ENCODE measurements at places on chromosomes 4 and X.

- DNase-seq = no peak
Measured at GRCh38 chrX:55484948-55485347, 4.7 kb downstream of the USP51 start.

DNA sequence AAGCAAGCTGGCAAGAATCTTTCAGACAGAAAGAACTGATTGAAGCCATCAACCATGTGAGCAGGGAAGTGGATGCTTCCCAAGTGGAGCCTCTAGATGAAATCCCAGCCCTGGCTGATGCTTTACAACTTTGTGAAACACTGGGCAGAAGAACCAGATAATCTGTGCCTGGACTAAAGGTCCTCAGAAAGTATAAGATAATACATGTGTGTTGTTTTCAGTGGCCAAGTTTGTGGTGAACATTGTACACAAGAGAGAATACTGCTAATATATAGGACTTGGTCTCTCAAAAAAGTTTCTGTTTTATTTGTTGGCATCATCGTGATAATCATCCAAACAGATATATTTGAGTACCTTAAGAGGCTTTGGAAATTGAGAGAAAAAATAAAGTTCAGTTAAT is 1367.8 kb upstream of the IGFBP7 start:
- DNase-seq = no peak

- no peak for DNase-seq
Measured at GRCh38 chrX:12887767-12888166, 18.7 kb upstream of the TLR8 start.

DNA sequence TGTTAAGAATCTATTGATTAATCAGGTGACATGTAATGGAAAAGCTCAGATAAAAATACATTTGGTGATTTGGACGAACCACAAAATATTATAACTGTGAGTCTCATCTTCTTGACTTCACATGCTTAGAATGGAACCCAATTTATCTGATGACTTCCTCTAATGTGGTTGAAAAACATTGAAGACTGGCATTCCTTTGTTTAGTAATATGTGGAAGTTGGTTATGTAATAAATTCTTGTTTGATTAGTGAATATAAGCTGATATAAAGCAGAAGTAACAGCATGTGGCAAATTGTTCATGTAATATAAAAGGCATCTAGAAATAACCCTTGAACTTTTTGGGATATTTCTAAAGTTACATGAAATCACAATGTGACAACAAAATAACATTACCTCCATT is 9.7 kb downstream of the GIMD1 start:
- peak; percentile 81 for DNase-seq

All from EH (cell line).